ENCODE measurements at places on chromosomes 2 and 18.

DNA sequence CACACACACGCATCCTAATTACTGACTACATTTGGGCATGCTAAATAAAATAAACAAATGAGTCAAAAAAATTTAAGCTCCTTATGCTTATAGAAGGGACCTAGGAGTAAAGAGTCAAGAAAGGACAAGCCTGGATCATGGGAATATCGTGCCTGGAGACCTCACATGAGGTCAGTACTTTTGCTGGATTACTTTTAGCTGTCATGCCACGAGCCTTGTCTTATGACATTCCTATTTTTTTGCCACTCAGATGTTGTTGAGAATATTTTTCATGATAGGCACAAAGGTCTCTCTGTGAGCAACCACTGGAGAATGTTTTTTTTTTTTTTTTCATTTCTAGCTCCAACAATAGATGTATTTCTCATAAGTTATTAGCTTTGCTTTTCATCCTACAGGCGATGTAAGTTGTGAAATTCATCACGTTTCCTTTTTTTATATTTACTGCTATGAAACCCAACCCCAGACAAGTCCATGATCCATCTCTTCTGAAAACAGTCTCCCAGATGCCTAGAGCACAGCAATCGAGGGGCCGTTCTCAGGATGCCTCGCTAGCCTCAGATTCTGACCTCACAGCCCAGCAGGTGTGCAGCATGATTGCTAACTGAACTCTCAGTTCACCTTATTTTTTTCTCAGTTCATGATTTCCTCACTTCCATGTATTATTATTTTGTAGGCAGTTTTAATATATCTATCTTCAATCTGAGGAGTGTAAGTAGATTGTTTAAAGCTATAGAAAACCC is 464.5 kb downstream of the IRS1 start:
- DNase-seq: no peak

DNA sequence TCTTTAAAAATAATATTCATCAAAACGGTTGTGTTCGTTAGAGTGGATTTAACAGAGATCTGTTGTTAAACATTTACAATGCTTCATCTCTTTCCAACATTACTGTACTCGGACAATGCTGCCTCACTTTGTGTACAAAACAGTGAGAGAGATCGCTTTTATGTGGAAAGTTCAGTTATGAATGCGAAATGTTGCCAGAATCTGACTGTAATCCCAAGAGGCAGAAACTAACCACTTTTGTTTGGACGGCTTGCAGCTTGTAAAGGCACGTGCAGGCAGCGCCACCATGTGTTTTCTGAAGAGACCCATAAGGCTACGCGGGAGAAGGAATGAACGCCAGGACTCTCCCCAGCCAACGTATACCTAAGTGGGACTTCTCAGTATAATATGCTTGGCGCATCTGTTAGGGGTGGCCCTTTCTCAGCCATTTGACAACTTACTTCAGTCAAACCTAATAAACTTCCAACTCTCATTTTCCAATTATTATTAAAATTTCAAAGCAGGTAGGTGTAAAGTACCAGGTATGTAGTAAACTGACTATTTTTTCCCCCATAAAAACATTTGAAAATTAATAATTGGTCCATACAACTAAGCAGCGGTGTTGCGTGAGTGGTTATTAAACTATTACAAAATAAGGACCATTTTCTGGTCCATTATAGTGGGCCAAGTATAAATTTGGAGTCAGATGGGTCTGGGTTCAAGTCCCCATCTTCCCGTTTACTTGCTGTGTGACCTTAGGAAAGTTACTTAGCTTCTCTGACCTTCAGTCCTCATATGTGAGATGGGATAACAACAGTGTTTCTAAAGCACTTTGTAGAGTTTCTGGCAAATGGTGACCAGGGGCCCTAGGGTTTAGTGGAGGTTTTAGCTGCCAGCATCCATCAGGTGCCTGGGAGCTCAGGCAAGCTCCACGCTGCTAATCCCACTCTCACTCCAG is 5.6 kb upstream of the NAPG start:
- no peak for DNase-seq

GRCh38 chr2:8709611-8710010 is 27.8 kb downstream of the ID2 start:
- DNase-seq: no peak

GRCh38 chr18:31624892-31625640 is 33.4 kb downstream of the TTR start:
- DNase-seq: no peak

GRCh38 chr2:70678576-70679143 is 89.3 kb downstream of the ADD2 start:
- no peak for DNase-seq

GRCh38 chr2:120869730-120870466 is 134.2 kb downstream of the GLI2 start:
- DNase-seq: no peak

DNA sequence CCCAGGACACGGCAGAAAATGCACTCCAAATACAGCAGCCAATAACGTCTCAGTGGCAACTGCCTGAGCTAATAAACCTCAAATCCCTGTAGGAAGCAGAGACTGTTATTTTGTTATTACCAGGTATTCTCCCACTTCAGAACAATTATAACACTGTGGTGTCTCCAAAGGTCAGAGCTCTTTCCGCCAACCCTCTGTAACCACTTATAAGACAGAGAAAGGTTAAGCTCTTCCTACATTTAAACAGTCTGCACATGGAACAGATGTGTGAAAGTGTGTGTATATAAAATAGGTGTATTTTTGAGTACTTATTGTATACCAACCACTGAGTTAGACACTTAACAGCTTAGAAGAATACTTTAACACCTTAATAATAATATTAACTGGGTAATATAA is 64.1 kb downstream of the FBXO15 start:
- no peak for DNase-seq

DNA sequence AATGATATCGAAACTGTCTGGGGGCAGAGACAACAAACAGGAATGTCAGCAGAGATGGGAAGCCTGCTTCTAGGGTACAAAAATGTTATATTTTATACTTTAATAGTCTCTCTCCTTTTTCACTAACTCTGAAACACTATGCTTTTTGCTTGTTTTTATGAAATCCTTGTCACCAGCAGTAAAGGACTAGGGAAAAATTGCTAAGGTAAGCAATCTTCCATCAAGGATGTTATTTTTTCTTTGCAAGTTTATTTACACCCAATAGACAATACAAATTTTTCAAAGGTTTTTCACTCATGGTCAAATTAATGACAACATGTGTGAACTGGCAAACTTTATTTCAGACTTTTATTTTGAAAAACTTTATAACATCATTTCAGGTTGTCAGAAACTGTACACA is 1465.9 kb upstream of the NXPH2 start:
- DNase-seq: no peak

DNA sequence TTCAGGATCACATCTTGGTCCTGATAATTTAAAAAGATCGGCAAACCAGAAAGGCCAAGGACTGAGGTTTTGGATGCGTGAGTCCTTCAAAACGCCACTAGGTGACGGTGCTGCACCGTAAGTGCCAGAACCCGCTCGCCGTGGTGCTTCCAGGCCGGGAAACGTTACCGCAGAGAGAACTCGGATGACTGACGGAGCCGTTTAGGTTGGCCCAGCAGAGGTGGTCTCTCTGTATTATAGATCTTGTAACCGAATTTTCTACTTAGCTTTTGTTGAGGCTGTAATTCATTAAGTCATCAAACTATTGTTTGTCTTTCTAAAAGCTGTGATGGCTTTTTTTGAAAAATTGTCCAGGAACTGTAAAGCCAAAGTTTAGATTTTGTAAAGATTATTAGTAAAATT is 39.8 kb upstream of the ADCYAP1 start:
- peak; percentile 46 for DNase-seq

DNA sequence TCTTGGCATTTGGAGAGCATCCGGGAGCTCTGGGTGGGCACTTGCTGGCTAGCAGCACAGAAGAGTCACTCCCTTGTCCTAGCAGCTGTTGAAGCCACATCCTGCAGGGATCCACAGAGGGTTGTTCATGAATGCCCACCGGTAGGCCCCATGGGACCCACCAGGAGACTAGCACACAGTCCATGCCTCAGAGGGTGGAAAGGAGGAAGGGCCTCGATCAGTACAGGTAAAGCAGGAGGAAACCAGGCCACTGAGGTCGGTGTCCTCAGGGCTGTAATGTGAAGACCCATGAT is 205.8 kb downstream of the SEPTIN10 start:
- DNase-seq: no peak

- no peak for DNase-seq
Observed at GRCh38 chr2:184004948-184005672, 593.2 kb upstream of the ZNF804A start.

DNA sequence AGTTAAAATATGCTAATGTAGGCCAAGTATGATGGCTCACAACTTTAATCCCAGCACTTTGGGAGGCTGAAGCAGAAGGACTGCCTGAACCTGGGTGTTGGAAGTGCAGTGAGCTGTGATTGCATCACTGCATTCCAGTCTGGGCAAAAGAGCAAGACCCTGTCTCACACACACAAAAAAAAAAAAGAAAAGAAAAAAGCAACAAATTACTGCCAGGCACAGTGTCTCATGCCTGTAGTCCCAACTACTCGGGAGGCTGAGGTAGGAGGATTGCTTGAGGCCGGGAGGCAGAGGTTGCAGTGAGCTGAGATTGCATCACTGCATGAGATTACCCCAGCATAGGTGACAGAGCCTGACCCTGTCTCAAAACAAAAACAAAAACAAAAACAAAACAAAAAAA is 110.6 kb downstream of the PRELID3A start:
- DNase-seq: no peak

GRCh38 chr2:135949451-135950234 is 35.8 kb downstream of the DARS1 start:
- DNase-seq: no peak

DNA sequence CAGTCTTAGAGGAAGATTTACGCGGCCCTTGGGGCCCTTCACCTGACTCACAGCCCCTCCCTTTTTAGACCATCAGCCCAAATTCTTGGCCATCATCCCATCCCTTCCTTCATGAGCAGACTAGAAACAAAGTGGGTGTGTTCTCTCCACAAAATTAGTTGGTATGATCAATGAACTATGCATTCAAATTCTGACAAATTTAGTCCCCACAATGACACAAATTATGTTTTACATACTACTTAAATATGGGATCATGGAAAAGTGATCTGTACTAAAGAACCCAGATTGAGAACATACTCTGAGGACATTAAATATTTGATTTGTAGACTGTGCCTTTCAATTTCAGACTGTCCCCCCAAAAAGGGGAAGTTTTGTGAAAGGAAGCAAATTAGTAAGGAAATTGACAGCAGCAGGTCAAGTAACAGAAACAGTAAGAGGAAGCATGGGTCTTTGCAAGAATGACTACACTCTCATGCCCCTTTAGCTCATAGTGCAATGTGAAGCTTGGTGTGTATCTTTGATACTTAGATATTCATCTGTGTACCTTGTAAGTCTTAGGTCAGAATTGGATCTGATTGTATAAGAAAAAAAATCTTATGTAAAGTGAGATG is 2.2 kb upstream of the MAPRE2 start:
- DNase-seq: no peak

DNA sequence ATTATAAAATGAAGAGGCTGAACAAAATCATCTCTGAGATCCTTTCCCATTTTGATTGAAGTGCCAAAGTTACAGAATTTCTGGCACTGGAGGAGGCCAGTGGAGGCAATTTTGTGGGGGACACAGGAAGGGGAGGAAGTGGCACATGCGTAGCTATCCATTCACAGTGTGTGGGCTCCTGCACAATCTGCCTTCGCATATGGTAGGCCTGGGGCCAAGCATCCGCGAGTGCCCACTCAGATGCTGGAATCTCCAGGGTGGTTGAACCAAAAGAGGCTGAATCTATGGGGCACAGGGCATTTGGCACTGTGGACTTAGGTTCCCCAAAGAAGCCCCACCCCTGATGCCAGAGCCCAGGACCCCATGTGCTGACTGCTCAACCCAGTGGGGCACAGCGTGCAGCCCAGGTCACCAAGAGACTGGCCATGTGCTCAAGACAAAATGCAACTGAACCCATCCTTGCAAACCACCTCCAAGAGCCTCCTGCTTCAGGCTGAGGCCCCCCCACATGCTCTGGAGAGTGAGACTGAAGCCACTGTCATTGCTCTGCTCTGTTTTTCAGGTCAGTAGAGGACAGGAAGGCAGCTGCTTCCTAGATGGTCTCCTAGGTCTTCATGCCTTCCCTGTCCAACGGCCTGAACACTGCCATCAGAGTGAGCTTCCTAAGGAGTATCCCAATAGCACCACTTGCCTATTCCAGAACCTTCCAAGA is 28.5 kb downstream of the ST8SIA5 start:
- no peak for DNase-seq

DNA sequence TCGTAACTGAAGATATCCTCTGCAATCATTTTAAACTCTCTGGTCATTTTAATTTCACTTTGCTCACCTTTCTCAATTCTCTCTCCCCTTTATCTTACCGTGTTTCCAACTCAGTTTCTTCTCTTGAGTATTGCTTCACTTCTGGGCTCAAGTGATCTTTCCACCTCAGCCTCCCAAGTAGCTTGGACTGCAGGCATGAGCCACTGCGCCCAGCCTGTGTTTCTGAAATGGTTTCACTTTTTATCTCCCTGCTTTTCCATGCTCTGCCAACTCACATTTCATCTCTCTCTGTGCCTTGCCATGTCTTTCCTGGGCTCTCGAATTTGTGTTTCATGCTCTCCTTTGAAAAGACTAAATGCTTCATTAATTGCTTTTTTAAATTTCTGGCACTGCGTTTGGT is 30.5 kb upstream of the TMEM131 start:
- no peak for DNase-seq

GRCh38 chr2:10522170-10522448 is 74.0 kb upstream of the ODC1 start:
- no peak for DNase-seq

- DNase-seq: no peak
Observed at GRCh38 chr2:159272156-159272555, 14.3 kb downstream of the WDSUB1 start.

- DNase-seq: no peak
Observed at GRCh38 chr2:178287652-178288344, 93.5 kb downstream of the OSBPL6 start.

GRCh38 chr2:241994086-241994485 is 124.6 kb downstream of the RTP5 start:
- no peak for DNase-seq

GRCh38 chr2:52312486-52312885 is 1280.6 kb upstream of the NRXN1 start:
- DNase-seq: no peak

- peak; percentile 30 for DNase-seq
Observed at GRCh38 chr18:62183578-62184195, 3.2 kb downstream of the PIGN start.

GRCh38 chr2:12127638-12128037 is 381.2 kb downstream of the LPIN1 start:
- DNase-seq: no peak

- peak; percentile 38 for DNase-seq
Observed at GRCh38 chr2:19819097-19820065, 82.4 kb downstream of the TTC32 start.

DNA sequence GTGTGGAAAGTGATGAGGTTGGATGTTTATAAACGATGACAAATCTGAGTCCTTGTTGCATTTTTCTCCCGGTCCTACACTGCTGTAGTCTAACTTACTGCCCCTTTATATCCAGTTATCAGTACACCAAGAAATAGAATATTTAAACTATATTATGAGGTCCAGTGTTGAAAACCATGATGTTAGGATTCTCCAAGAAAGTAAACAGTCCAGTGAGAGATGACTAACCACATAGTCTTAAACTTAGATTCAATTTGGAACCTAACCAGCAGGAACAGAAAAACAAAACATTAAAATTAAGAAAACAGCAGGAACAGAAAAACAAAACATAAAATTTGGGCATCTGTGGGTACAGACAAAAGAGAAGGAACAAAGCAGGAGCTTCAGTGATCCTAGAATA is 143.2 kb downstream of the TPGS2 start:
- DNase-seq: no peak
